ENCODE measurements at places on chromosomes 13 and 19.
A peak's percentile ranks its signal among the peaks of the same experiment; 100 is the strongest.

- DNase-seq, result peak; percentile 50
These were observed 778 bp downstream of the ZNF230 start for GRCh38 chr19:44003461-44004009.

DNA sequence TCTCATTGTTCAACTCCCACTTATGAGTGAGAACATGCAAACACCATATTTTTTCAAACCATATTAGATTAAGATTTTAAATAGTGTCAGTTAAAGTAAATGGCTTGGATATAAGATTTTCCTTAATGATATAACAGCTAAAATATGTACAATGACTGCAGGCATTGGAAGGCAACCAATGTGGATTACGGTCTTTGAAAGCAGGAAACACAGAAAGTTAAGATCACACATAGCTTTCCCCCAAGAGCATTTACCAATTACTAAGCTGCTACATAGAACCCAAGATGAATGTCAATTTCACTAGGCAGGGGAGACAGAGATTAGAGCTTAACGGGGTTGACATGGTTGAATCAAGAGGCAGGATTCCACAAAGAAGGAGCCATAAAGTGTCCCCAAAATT is 173.2 kb upstream of the TRPC4 start:
- no peak for DNase-seq

- DNase-seq, result no peak
These were observed 5.9 kb downstream of the LAMP1 start for GRCh38 chr13:113302986-113303385.

- no peak for DNase-seq
These were observed 200.2 kb downstream of the DCLK1 start for GRCh38 chr13:35930665-35931631.

DNA sequence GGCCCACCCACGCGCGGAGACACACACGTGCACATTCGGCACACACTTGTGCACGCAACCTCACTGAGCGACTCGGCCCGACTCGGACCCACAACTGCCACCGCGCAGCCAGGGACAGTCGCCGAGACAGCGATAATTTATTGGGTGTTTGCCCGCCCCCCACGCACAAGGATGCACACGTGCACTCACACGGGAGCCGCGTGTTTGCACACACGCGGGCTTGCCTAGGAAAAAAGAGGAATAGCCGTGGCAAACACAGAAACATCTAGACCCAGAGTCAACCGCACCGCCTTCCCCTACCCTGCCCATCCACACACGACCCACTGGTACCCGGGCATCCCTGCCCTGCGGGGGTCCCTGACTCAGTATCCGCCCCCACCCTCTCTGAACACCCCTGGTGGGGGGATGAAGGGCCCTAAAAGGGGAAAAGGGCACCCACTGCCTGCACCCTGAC is 1.1 kb upstream of the SSBP4 start:
- DNase-seq, result no peak

DNA sequence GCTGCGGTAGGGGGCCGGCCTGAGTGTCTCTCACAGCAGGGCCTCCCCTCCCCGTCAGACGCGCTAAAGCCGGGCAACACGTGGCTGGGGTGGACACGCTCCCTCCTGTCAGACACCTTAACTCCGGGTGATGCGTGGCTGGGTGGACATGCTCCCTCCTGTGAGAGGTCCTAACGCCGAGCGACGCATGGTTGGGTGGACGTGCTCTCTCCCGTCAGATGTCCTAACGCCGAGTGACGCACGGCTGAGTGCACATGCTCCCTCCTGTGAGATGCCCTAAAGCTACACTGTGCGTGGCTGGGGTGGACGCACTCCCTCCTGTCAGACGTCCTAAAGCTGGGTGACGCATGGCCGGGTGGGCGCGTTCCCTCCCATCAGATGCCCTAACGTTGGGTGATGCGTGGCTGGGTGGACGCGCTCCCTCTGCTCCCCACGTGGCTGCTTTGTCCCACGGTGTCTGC is 126.1 kb upstream of the MCF2L start:
- no peak for DNase-seq

GRCh38 chr19:39187552-39187943 is 9.2 kb upstream of the NCCRP1 start:
- DNase-seq, result no peak

DNA sequence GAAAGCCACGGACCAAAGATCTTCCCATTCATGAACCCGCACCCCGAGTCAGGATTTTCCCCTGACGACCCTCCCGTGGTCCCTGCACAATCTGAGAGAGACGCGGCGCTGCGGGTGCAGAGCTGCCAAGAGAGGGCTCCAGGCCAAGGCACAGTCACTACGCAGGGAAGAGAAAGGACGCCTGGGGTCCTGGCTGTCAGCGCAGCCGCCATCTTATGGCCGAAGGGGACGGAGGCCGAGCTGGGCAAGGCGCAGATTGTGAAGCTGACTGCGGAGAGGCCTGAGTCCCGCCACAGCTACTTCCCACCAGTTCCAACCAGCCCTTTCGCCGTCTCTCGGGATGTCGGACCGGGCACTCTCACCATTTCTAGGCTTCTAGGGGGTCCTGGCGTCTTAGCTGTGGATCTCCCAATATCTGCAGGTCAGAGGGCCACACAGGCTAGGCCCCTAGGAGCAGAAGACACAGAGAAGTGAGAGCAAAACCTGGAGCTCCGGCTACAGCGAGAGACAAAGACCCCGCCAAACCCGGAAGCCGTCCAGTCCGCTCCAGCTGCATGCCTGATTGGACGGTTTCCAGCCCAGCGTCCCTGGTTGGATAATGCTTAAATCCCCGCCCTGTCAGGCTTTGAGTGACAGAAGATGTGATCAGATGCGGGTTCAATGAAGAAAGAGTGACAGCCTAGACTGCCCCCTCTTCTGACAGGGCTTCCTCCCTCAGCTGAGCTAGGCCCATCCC is at the start of gene ZNF100:
Gene ZNF100 (minus strand): TSS at position 515 of the 736 bp plus-strand sequence. CDS start 150 bp downstream, at position 365.
- DNase-seq, result peak; percentile 99

DNA sequence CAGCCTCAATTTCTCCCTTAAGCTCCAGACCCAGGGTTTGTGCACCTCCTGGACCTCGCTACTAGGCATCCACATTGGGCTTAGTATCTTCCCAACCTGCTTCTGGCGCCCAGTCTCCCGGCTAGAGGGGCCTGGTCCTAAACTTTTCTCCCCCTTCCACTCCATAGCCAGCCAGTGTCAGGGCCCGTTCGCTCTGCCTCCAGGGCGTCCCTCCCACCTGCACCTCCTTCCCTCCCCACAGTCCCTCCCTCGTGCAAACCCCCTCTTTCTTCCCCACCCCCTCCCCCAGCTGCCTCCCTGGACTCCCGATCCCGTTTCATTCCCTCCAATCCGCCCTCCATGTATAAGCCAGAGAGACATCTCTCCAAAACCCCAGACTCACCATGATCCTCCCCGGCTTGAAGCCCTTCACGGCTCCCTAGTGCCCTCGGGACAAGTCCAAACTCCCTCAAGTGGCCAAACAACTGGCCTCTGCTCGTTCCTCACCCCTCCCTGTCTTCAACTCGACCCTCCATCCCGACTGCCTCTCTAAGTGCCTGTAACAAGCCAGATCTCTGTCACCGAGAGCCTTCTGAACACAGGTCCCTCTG is 997 bp upstream of the SAMD4B start:
- DNase-seq, result peak; percentile 62

GRCh38 chr13:77928909-77929308 is 10.3 kb upstream of the EDNRB start:
- no peak for DNase-seq

DNA sequence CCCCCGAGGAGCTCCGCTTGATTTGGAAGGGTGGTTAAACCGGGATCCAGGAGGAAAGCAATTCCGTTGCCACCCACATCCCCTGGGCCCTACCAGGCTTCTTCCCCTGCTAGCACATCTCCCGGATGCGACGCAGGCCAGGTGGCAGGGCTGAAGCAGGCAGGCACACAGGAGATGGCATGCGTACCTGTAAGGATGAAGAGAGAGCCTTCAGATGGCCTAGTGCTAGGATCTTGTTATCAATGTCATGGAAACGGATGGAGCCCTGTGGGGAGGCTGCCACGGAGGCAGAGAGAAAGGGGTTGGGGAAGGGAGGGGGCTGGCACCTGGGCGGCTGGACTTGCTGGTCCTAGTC is 8.5 kb upstream of the SOX1 start:
- DNase-seq, result no peak

GRCh38 chr13:106609116-106609515 is 41.2 kb upstream of the ARGLU1 start:
- DNase-seq, result no peak

- DNase-seq, result no peak
These were observed 8.6 kb upstream of the POMP start for GRCh38 chr13:28650284-28650683.

DNA sequence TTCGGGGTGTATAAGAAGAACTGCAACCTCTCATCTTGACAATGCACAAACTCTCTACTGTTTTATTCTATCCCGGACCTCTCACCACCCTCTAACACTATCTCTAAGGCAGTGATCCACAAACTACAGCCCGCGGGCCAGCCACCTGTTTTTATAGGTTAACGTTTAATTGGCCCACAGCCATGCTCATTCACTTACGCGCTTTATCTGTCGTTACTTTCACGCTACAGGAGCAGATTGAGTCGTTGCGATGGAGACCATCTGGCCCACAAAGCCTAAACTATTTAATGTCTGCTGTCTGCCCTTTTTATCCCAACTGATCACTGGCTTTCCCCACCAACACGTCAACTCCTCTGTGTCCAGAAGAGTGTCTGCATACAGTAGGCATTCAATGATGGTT is 158.9 kb downstream of the CACNA1A start:
- peak; percentile 50 for DNase-seq

GRCh38 chr13:25166306-25166705 is 5.8 kb downstream of the AMER2 start:
- DNase-seq, result no peak

DNA sequence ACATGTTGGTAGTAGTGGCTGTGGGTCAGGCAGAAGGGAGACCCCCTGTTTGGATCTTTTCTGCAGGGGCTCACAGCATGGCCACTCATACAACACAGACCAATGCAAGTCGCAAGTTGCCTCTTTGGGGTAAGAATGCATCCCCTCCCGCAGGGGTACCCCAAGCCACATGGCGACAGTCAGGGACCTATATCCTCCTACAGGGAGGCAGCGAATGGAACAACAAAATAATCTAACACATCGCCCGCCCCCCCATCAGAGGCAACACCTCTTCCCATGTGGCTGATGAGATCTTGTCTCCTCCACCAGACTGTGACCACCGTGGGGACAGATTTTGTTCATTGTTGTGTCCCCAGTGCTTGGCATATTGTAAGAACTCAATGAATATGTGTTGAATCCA is 40.7 kb upstream of the PNMA8B start:
- DNase-seq, result no peak

DNA sequence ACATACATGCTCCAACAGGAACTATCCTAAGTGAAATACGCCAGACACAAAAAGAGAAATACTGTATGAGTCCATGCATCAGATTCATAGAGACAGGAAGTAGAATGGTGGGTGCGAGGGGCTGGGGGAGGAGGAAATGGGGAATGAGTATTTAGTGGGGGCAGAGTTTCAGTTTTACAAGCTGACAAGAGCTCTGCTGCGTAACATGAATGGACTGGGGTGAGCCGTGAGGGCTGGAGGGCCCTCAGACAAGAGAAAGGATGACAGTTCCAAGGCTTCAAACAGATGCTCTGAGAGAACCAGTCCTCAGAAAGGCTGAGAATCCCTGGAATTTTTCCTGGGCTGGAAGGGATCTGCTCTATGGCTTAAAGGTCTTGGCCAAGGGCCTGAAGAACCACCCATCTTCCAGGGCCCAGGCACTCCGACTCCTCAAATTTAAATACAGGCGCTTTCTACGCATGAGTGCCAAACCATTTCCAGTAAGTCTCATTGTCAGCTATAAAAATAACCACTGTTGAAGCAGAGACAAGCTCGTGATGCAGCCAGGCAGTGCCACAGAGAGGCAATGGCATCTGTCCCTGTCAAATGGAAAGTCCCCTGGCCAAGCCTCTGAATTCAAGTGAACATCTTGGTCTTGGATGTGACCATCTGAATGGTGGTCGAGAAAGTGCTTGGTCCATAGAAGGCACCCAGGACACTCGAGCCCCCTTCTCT is 17.5 kb downstream of the KLF2 start:
- DNase-seq, result no peak

DNA sequence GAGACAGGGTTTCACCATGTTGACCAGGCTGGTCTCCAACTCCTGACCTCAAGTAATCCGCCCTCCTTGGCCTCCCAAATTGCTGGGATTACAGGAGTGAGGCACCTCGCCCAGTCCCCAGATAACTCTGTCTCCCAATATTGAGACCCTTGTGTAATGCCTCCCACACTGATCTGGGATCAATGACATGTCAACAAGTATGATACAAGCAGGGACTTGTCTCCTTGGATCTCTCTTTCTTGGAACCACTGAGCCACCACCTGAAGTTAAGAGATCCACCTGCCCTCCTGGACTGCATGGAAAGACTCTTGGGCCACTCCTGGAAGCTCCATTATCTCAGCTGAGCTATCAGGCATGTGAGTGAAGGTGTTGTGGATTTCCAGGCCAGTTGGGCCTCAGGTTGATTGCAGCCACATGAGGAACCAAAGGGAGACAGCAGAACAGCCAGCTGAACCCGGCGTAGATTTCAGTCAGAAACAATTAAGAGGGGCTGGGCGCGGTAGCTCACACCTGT is 15.1 kb downstream of the NFKBID start:
- no peak for DNase-seq

- DNase-seq, result peak; percentile 51
These were observed 12.2 kb downstream of the RHPN2 start for GRCh38 chr19:33052352-33052972.

GRCh38 chr19:41320568-41320967 is 10.6 kb downstream of the CCDC97 start:
- DNase-seq, result no peak

DNA sequence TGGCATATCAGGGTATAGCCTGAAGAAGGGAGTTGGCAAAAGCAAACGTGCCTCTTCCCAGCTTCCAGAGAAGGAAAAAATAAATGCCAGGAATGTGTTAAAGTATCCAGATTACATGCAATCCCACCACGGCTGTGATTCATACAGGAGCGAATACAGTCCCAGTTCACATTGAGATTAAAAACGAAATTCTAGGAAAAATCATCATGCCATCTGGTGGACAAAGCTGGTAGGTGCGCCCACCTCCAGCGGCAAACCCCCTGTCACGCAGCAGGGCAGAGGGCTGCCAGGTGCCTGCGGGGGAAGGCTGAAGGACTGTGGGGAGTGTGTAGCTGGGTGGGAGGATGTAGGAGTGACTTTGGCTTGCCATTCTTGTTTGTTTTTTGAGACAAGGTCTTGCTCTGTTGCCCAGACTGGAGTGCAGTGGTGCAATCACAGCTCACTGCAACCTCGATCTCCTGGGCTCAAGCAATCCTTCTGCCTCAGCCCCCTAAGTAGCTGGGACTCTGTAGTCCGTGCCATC is 6.4 kb upstream of the DMWD start:
- peak; percentile 78 for DNase-seq

- DNase-seq, result no peak
These were observed 117.5 kb downstream of the CRYL1 start for GRCh38 chr13:20408181-20408580.

DNA sequence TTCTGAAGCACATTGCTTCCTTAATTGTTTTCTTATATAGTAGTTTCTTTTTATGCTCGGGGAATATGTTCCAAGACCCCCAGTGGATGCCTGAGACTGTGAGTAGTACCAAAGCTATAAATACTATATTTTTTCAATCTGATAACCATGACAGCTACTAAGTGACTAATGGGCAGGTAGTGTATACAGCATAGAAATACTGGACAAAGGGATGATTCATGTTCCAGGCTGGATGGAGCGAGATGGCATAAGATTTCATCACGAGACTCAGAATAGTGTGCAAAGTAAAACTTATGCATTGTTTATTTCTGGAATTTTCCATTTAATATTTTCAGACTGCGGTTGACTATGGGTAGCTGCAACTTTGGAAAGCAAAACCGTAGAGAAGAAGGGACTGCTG is 47.9 kb upstream of the OLFM4 start:
- DNase-seq, result no peak
